Stromal cell of bone marrow (primary cell): ENCODE measurements at places on chromosomes 11 and 22.

DNA sequence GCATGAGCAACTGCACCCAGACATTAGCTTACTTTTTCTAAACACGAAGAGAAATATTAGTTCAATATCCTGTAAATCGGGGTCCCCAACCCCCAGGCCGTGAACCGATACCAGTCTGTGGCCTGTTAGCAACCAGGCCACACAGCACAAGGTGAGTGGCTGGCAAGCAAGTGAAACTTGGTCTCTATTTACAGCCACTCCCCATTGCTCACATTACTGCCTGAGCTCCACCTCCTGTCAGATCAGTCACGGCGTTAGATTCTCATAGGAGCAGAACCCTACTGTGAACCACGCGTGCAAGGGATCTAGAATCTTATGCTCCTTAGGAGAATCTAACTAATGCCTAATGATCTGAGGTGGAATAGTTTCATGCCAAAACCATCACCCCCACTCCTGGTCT, 27.8 kb upstream of the DEPDC7 start:
- DNase-seq = no peak

DNA sequence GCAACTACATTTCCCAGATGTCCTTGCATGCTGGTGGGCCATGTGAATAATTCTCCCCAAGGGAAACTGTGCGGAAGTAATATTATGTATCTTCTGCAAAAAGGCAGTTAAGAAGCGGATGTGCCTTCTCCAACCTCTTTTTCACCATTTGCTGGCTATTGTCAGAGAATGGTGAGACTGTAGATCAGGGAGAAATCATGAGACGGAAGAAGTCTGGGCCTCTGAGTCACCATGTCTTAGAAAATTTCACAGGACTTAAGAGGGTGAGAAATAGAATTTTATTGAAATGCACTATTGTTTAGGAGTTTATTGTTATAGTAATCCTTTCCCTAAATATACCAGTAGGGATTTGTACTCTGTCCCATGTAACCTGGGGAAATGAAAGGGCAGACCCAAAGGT, 298.7 kb upstream of the ZC3H12C start:
- DNase-seq = no peak

GRCh38 chr11:123235117-123235655, 40.1 kb upstream of the CLMP start:
- no peak for DNase-seq

DNA sequence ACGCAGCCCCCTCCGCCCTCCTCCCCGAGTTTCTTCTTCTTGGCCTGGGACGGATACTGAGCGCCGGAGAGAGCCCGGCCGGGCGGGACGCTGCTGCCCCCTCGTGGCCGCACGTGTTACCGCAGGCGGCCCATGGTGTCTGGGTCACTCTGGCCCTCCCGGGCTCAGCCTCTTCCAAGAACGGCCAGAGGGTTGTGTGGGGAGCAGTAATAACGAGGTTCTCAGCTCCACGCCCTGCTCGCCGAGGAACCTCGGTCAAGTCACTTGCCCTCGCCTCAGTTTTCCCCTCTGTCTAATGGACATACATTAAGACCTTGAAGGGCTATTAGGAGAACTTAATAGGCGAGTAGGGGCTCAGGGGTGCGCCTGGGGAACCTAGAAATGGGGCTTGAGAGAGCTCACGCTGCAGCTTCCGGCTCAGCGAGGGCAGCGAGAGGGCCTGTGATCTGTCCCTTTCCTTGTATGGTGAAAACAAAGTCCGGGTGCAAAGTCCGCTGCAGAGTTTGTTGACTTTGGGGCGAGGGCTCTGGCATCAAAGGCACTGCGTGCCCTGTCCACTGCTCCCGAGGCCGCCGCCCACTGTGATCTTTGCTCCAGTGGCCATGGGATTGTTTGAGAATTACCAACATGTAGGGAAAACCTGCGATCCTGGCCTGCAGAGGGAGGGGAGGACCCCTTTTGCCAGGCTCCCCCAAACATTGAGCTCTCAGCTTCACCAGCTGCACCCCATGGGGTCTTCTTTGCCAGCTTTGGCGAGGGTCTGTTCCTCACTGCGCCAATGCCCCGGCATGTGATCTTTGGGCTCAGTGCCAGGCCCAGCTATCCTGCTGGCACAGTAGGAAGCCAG, 14.4 kb upstream of the LRP5 start:
- peak; percentile 41 for DNase-seq

DNA sequence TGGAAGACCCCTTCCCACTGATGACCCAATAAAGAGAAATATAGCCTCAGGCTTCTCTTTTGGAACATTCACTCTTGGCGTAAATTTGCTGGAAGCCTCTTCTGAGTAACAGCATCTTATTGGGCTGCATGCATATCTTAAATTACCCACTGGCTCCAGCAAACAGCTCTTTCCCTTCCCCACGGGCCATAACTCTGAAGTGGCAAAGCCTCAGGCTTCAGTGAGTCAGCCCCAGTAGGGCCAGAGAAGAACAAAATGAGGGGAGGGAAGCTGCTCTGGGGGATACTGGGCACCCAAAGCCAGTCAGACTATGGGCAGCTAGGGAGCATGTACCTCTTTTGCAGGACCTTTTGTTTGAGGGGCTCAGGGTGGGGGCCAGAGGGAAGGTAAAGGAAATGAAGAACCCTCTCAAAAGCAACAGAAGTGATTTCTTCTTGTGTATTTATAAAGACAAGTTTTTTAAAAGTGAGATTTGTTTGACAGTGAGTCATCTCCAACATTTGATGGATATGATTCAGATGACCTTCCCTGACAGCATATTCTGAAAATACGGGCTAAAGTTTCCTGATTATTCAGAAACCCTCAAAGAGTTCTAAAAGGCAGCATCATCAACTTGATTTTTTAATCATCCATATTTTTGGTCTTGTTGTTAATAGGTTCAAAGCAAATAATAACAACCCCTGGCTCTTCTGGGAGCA, 203.4 kb downstream of the KIF18A start:
- peak; percentile 93 for DNase-seq

GRCh38 chr11:46413760-46414465, 22.3 kb upstream of the CHRM4 start:
- no peak for DNase-seq

DNA sequence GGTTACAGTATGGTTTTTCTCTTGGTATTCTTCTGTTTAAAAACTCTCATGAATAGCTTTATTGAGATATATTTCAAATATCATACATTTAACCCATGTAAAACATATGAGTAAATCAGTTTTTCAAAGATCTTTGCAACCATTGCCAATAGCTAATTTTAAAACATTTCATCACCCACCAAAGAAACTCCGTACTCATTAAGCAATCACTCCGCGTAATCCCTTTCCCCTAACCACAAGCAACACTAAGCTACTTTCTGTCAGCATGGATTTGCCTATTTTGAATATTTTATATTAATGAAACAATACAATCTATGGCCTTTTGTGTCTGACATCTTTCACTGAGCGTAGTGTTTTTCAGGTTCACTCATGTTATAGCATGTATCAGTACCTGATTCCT, 697.9 kb upstream of the ANO5 start:
- no peak for DNase-seq

DNA sequence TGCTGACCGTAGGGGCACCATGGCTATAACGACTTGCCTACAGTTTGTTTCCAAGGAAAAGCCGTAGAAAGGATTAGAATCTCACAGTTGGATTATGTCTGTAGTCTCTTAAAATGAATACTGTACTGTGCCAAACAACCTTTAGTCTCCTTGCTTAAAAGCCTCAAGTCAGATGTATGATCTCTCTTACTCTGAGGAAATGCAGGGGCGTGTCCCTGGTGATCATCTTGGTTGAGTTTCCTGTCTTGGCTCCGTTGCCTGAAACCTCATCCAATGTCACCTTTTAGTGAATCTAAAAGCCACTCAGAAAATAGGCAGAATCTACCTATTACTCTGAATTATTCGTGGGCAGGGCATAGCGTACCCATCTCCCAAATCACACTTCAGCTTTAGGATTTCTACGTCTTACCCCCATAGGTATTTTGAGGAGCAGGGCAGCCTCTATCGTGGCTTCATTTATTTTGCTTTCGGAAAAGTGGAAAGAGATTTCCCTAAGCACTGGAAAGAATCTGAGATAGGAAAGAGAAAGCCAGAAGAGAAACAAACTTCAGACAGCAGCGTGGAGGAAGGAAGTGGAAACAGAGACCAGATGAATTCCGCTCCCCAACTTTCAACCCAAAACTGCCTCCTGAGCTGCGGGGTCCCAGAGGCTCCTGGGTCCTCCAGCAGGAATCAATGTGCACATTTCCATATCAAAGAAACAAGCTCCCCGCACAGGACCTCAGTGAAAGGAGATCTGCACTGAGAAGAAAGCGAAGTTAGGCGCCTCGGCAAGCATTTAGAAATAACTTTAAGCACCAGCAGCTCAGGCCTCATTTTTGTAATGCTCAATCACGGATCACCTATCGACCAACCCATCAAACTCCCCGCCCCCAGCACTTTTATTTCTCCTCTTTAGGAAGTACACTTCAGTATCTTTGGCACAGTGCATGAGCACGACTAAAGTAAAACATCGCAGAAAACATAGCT, 245.8 kb downstream of the ETS1 start:
- DNase-seq = no peak

GRCh38 chr11:123381817-123382554, 48.1 kb upstream of the GRAMD1B start:
- no peak for DNase-seq

- DNase-seq = no peak
Observed at GRCh38 chr11:130241713-130242112, 73.0 kb downstream of the ZBTB44 start.

DNA sequence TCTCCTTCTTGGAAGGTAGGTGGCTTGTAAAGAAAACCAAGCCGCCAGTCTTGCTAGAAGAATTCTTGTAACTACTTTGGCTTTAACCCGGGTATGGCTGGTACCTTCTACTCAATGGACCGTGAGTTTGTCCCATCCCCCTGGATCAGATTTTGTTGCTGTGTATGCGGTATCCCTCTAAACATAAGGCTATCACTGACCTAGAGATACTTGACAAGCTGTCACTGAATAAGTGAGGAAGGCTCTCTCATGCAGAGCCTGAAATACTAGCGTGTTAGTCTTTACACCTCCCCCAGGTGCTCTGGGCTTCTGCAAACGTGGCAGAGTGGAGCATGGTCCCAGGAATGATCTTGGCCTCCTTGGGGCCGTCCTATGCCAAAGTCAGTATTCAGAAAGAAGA, 34.5 kb downstream of the GLB1L2 start:
- DNase-seq = no peak
